Activated T-helper 1 cell treated with anti-CD3 and anti-CD28 coated beads, Interleukin-12 subunit alpha, Interleukin-12 subunit beta, Interleukin-2, Interleukin-4 antibody, amounts not matched to agents 30 ng/mL and 10 ng/mL and 1 ng/mL, durations not matched to agents 14 hours and 24 hours and 36 hours (primary cell): ENCODE measurements at places on chromosomes 7 and 10. TPM values are rescaled to one million over a fixed set of nuclear protein-coding genes. Genes with fewer than 3 reads are reported as not detected.

- H3K27me3 ChIP-seq: no peaks in the 10 kb centered on the region
- H3K4me1 ChIP-seq: no peaks in the 10 kb centered on the region
- no peaks in the 10 kb centered on the region for H3K36me3 ChIP-seq
- DNase-seq: no peak
- no peak overlapping the region for H3K4me3 ChIP-seq
These were observed 520.7 kb downstream of the LRMDA start for GRCh38 chr10:75952093-75952492.

GRCh38 chr7:12987238-12987637 is 299.8 kb downstream of the ARL4A start:
- no peaks in the 10 kb centered on the region for H3K36me3 ChIP-seq

DNA sequence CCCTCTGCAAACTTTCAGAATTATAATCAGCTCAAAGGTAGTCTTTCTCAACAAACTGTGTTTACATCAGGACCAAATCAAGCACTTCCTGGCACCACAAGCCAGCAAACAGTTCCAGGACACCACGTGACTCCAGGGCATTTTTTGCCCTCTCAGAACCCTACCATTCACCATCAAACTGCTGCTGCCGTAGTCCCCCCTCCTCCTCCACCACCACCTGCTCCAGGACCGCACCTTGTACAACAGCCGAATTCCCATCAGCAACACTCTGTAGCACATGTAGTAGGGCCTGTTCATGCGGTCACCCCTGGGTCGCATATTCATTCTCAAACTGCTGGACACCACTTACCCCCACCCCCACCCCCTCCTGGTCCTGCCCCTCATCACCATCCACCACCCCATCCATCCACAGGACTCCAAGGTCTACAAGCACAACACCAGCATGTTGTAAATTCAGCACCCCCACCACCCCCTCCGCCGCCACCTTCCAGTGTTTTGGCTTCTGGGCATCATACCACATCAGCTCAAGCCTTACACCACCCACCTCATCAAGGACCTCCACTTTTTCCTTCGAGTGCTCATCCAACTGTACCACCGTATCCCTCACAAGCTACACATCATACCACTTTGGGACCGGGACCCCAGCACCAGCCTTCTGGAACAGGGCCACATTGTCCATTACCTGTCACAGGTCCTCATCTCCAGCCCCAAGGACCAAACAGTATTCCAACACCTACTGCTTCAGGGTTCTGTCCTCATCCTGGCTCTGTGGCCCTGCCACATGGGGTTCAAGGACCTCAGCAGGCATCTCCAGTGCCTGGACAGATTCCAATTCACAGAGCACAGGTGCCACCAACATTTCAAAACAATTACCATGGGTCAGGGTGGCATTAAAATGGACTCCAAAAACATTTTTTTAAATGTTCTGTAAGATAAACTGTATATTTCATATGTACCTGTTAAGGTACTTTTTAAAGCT is 98.7 kb downstream of the KMT2E start:
- no peak for DNase-seq
- no peaks in the 10 kb centered on the region for H3K27me3 ChIP-seq
- peak overlapping the region; percentile 77 for H3K27ac ChIP-seq
- H3K4me3 ChIP-seq: no peak overlapping the region

The FAM237B gene
- total RNA-seq: not detected in 2 replicates

- H3K36me3 ChIP-seq: peaks cover 2% of the 10 kb centered on the region
- peaks cover 35% of the 10 kb centered on the region for H3K4me1 ChIP-seq
- H3K27me3 ChIP-seq: peaks cover 4% of the 10 kb centered on the region
- H3K27ac ChIP-seq: peak overlapping the region; percentile 97
- H3K4me3 ChIP-seq: peak overlapping the region; percentile 97
These were observed 620 bp downstream of the BET1 start for GRCh38 chr7:94003446-94004023.

The FAM25C gene
- not detected in 2 replicates for total RNA-seq

GRCh38 chr7:25348104-25348503 is 119.8 kb upstream of the NPVF start:
- no peak overlapping the region for H3K27ac ChIP-seq
- no peak overlapping the region for H3K4me3 ChIP-seq
- no peak for DNase-seq
